ENCODE measurements at places on chromosomes 3 and 15. TPM values are rescaled to one million over a fixed set of nuclear protein-coding genes. Genes with fewer than 3 reads are reported as not detected.

DNA sequence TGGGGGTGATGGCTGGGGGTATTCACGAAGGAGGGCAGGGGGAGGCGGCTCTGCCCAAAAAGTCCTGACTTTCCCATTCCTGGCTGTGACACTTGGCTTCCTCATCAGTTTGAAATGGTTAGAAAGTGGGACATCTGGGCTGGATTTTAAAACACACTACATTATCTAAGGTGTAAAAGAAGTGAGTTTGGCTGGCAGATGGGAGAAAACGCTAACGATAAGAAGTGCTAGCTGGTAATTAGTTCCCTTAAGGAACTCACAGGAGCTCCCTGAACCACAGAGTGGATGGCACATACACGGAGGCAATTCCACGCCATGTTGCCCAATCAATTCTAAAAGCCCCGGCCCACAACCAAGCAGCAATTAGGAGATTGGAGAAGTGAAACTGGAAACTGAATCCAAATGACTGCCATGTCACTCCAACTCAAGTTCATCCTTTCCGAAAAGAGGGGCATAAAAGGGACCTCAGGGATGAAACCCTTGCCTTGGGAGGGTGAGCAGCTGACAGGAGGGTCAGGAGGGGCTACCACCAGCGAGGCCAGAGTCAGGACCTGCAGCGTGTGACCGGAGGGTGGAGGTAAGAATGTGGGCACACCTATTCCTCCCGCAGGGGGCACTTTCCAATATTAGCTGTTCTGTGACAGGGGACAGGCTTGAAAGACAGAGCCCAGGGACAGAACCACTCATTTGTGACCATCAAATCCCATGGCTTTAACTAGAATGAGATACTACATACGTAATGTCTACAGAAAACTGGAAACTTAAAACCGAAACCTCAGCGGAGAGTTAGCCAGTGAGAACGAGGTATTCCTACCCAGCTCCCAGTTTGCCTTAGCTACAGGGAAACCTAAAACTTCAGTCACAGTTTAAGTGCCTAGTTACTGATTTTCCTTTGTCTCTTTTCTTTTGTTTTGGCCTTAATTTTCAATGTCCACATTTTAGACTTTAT, 95.3 kb upstream of the OXTR start:
- no peak overlapping the region for H3K4me3 ChIP-seq
- no peaks in the 10 kb centered on the region for H3K4me1 ChIP-seq
- no peaks in the 10 kb centered on the region for H3K36me3 ChIP-seq

The UROC1 gene
- not detected for total RNA-seq

The TMEM212 gene
- 0.22 TPM for total RNA-seq

DNA sequence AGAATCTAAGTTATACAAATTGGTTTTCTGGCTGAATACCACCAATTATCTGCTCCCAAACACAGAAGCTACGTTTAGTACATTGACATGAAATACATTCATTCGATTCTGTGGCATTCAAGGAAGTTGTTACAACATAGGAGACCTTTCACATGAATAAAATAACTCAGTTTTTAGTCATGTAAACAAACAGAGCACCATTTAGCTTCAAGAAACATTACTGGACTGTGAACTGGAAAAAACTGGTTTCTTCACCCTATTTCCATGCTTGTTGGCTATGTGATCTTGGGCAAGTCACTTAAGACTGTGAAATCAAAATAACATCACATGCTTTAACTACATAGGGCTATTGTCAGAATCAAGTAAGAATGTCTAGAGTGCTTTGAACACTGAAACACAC, 46.2 kb downstream of the NRG4 start:
- H3K4me1 ChIP-seq, result no peaks in the 10 kb centered on the region
- DNase-seq, result no peak
- H3K27ac ChIP-seq, result no peak overlapping the region
- H3K4me3 ChIP-seq, result no peak overlapping the region

DNA sequence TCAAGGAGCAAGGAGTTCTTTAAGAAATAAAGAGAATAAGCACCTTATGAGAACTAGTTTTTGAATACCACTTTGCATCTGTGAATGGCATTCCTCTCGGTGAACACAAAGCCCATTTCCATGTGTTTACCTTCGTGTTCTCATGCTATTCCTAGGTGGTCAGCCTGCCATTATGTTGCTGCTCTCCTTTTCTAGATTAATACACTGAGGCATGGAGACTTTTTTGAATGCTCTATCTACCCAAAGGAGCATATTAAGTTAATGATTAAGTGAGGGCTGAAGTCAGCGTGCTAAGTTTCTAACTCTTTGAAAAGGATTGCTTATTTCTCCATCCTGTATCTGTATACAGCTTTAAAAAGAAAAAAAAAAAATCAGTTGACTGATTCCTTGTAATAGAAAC, 394.5 kb downstream of the MECOM start:
- DNase-seq, result no peak
- no peak overlapping the region for H3K4me3 ChIP-seq
- H3K4me1 ChIP-seq, result no peaks in the 10 kb centered on the region

- no peak for DNase-seq
- H3K4me1 ChIP-seq, result no peaks in the 10 kb centered on the region
- peaks cover 9% of the 10 kb centered on the region for H3K36me3 ChIP-seq
- no peak overlapping the region for H3K4me3 ChIP-seq
Observed at GRCh38 chr3:196896229-196896628, 28.5 kb downstream of the SENP5 start.

Data from spinal cord (tissue), 10 donors.